PC-3 (cell line): ENCODE measurements at places on chromosomes 7 and 10. TPM values are rescaled to one million over a fixed set of nuclear protein-coding genes. Genes with fewer than 3 reads are reported as not detected.

DNA sequence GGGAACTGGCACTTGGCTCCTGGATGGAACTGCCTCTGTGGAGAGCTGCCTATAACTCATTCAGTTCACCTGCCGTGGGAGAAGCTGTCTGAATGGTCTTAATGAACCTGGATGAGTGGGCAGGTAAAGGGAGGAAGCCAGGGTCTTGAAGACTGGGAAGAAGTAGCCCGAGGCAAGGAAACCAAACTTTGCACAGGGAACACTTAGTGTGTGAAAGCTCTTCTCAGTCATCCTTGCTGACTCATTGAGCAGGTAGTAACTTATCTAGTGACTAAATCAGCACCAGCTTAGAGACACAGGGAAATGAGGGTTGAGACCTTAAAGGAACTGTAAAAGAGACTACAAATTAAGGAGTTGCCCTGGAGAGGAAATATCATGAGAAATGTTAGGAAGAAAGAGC lies 9.9 kb downstream of the LRRC4 start:
- peak; percentile 95 for DNase-seq

DNA sequence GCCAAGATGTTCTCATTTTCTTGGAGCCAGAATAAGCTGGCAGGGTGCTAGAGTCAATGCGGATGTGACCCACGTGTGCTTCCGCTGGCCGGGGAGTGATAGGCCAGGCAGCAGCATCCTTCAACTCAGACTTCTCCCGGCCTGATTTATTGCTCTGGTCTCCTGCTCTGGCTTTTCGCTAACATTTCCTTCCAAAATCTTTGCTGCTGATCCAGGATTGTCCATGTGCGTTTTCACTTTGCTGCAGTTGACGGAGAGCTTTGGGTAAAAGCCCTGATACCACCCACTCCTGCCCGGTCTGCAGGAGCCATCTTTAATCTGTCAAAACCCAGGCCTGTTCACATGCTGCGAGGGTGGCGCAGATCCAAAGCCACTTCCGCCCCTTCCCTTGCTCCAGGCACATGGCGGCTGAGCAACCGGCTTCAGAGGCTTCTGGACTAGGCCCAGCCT lies 106.8 kb downstream of the CYP26A1 start:
- no peak for DNase-seq

- DNase-seq = peak; percentile 32
Measured at GRCh38 chr10:132482090-132482800, 55.3 kb upstream of the INPP5A start.

- no peak for DNase-seq
Measured at GRCh38 chr7:13790611-13791010, 198.9 kb downstream of the ETV1 start.

Gene NSUN5
- total RNA-seq = 36.0 and 51.6 TPM in 2 replicates

Gene NUTM2A
- total RNA-seq = 0.18 and 0.86 TPM in 2 replicates

DNA sequence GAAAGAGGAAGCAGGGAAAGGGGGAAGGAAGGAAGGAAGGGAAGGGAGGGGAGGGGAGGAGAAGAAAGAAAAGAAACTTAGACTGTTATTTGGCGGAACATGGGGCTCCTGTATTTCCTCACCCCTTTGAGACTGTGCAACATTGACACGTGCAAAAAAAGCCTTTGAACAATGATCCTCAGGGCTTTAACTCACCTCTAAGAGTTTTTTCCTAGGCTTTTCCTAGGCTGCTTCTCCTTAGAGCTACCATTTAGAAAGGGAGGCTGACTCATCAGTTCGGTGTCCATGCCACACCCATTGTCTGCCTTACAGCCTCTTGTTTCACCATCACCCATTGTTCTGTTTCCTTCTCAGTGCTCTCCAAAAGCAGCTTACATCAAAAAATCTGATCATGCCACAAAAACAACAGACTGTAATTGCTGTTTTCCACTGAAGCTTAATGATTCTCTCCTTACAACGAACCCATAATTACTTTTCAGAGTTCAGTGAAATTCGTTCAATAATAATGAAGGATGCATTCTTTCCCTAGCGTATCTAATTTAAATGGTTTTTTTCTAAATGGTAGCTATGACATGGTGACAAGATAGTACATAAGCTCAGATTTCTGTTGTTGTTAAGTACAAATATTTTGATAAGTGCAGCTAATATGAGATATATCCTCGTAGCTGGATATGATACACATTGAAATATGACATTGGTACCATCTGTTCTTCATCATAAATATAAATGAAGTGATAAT lies 90.8 kb downstream of the PRLHR start:
- peak; percentile 82 for DNase-seq

- DNase-seq = no peak
Measured at GRCh38 chr7:5443678-5444077, 20.0 kb upstream of the TNRC18 start.

DNA sequence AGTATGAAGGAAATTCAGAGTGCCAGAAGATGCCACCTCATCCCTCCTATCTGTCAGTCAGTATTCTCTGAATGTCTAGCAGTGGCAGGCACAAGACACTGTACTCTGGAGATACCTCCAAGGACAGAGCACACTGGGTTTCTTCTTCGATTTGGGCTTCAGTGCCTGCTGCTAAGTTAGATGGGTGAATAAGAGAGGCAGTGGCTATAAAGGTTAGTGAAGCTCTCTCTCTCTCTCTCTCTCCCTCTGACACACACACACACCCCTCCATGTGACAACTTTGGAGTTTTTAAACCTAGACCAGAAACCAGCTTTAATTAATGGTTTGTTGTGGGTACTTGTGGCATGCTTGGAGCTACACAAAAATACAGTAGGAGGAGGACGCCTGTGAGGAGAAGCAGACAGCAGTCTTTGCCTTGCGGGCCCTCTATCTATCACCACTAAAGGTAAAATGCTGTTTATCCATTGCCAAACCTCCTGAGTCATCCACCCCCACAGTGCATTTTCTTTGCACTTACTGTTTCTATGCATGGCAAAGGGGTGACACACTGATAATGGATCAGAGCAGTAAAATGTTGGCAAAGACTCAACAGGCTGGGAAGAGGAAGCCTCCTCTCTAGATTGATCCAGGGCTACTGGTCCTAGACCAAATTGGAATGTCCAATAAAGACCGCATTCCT lies 102.5 kb downstream of the TRIL start:
- peak; percentile 99 for DNase-seq

GRCh38 chr10:132342553-132342952 lies 10.6 kb downstream of the LRRC27 start:
- no peak for DNase-seq

GRCh38 chr10:63637901-63638327 lies 116.7 kb downstream of the REEP3 start:
- no peak for DNase-seq

Gene SPDYE6
- total RNA-seq = not detected in 2 replicates

- DNase-seq = no peak
Measured at GRCh38 chr10:113743594-113743993, 7.9 kb upstream of the PLEKHS1 start.

GRCh38 chr7:1086588-1087464 lies 1.1 kb upstream of the GPER1 start:
- peak; percentile 73 for DNase-seq

DNA sequence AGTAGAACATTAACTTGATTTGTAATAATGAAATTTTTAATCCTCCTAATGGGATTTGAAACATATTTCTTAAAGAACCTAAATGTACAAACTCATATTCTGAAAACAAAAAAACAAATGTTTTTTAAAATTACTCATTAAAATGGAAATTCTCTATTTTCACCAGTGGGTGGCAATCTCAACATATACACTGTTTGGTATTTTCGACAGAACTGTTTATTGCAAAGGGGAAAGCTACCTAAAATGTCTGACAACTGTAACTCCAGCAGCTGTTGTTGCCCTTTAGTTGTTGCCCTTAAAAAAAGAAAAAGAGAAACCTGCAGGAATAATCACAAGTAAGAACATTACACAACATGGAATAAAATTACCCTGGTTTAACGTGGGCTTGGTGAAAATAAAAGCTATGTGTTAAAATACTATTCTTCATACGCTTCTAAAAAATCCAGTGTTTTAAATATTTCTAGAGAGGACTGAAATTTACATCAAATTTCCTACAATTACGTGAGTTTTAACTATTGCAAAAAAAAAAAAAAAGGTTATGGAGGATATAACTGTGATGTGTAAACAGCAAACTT lies 54.5 kb downstream of the COL1A2 start:
- peak; percentile 58 for DNase-seq

Gene PTN
- total RNA-seq = 0.07 and 0.46 TPM in 2 replicates

DNA sequence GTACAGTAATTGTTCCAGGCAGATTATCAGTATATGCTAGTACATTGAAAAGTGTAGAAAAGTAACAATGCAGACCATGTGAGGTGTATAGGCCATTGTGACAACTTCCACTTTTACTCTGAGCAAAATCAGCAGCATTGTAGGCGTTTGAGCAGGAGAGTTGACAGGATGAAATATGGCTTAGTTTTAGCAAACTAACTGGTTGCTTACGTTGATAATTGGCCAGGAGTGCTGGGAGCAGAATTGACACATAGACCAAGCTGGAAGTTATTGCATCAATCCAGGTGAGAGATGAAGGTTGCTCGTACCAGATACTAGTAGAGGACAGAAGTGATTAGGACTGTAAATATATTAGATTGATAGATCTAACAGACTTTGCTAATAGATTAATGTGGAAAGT lies 46.0 kb downstream of the LCOR start:
- DNase-seq = no peak

- DNase-seq = peak; percentile 87
Measured at GRCh38 chr7:95102662-95103061, 195.3 kb downstream of the PPP1R9A start.

DNA sequence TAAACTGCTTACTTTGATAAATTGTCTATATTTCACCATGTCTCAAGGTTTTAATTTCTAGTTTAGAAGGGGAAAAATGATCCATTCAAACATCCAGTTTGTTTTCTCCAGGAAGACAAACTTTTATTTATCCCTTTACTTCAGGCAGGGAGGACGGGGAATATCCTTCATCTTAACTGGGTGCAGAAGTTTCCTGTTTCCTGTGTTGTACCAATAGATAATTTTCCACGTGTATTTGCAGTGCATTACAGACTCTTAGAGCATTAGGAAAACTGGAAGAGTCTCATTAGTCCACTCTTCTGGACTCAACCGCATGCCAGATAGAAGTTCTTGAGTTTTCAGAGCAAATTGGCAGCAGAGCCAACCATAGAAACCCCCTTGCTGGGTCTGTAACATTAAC lies 39.4 kb upstream of the PIP4K2A start:
- no peak for DNase-seq

Gene RPA3
- 38.9 and 39.3 TPM in 2 replicates for total RNA-seq

Gene OPN4
- not detected in 2 replicates for total RNA-seq

GRCh38 chr10:3231951-3232730 lies 59.6 kb upstream of the PITRM1 start:
- no peak for DNase-seq

DNA sequence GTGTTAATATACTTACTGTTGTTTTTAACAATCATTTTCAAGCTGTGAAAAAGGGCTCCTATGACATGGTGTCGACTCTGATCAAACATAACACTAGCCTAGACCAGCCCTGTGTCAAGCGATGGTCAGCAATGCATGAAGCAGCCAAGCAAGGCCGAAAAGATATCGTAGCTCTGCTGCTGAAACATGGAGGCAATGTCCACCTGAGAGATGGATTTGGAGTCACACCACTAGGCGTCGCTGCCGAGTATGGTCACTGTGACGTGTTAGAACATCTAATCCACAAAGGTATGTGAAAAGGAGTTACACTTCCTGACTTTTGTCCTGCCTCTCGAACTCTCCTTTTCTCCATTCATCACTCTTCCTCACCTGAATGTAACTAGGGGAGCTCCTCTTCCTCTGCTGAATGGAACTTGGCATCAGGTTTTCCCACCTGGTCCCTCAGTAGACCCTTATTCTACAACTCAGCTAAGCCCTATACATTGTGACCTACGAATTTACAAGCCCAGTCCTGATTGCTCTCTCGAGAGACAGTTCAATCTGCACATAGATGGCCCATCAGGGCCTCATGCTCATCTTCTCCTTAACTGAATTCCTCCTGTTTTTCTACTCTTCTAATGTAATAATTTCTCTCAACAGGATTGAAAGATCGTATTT lies 23.0 kb downstream of the ASB15 start:
- DNase-seq = peak; percentile 51

Gene AKR1C8
- not detected in 2 replicates for total RNA-seq

DNA sequence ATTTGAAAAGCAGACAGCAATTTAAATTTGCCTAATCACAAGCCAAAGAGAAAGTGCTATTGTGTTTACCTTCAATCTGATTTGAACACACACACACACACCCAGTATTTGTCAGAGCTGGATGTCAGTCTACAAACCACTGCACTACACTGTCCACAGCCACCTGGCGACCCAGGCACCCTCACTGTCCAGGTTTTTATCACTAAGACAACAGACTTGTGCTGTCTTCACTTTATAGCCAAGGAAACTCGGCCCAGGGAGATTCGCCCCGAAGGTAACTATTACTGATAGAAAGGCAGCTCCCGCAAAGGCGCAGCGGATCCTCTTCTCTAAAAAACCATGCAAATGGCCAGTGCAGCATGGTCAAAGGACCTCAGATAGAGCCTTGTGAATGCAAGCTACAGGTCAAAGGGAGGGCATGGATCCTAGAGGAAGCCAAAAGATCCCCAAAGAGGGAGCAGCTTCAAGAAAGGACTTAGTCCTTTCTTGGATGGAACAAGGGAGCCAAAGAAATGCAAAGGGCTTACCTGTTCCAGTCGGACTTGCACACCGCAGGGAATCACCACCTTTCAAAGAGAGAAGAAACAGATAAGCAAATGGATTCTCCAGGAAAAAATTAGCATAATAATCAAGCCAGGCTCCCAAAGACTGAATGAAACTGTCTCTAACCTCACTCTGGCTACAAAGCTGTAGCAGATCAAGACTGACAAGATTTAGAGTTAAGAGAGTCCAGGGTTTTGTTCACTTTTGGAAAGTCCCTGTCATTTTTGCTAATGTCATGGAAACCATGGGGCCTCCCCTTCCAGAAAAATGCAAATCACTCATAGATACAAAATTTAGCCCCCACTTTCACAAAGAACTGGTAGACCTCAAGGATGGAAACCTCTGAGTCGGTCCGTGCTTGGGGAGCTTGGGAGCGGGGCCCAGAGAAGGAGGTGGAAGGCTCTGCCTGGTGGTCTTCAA lies 101.1 kb downstream of the TNS3 start:
- no peak for DNase-seq

DNA sequence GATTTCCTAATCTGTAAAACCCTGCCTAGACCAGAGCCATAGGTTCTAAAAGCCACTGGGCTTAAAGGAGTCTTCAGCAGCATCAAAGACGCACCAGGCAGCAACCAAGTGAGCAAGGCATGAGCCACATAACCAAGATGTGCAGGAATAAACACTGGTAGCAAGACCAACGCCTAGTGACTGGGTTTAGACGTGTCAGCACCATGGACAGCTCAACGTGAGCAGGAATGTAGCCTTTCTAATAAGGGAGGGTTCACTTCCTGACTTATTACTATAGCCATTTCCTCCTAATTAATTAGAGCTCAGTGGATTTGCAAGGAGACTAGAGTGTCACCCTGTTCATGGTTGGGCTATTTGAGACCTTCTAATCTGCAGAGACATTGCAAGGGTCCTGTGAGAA lies 223.7 kb downstream of the LHFPL3 start:
- DNase-seq = peak; percentile 51

Gene MRPS33
- total RNA-seq = 38.5 and 57.1 TPM in 2 replicates

GRCh38 chr10:128161031-128161430 lies 34.8 kb upstream of the MKI67 start:
- DNase-seq = no peak

Gene IGFBP1
- 1.3 and 1.5 TPM in 2 replicates for total RNA-seq

Gene SGCE
- total RNA-seq = 30.4 and 31.5 TPM in 2 replicates

Gene ANKRD30A
- total RNA-seq = 0.12 and 0.15 TPM in 2 replicates
